ENCODE measurements at places on chromosomes 5 and 9. TPM values are rescaled to one million over a fixed set of nuclear protein-coding genes. Genes with fewer than 3 reads are reported as not detected.
A peak's percentile ranks its signal among the peaks of the same experiment; 100 is the strongest.

MORN5 gene
- total RNA-seq, result not detected

ZNF608 gene
- total RNA-seq, result not detected

DNA sequence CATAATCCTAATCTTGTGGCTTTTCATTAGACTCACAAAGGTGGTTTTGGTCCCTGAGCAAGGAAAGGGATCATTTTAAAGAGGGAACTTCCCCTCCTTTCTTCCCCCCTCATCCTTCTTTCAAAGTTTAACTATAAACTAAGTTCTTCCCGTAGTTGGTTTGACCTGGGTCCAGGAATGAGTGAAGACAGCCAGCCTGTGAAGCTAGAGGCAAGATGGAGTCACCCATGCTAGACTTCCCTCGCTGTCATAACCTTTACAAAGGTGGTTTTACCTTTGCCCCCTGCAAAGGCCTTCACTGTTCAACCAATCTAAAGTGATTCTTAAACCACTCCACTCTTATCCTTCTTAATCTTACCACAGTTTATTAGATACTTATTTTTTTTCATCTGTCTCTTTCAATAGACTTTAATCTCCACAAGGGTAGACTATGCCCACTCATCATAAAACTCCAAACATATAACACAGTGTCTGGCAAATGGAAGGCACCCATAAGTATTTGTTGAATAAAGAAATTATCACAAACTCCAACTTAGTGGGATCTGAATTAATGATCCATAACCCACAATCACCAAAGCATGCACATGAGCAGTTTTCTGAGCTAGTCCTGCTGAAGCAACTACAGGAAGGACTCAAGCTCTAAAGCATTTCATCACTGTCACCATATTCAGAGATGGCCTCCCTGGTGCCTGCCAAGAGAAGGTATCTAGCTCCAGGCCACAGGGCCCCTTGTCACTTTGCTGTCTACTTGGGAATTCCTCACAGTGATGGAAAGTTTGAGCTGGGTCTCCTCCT is 369.0 kb downstream of the SPOCK1 start:
- no peak overlapping the region for H3K27ac ChIP-seq
- H3K4me3 ChIP-seq, result no peak overlapping the region
- no peaks in the 10 kb centered on the region for H3K4me1 ChIP-seq
- no peak for DNase-seq

DNA sequence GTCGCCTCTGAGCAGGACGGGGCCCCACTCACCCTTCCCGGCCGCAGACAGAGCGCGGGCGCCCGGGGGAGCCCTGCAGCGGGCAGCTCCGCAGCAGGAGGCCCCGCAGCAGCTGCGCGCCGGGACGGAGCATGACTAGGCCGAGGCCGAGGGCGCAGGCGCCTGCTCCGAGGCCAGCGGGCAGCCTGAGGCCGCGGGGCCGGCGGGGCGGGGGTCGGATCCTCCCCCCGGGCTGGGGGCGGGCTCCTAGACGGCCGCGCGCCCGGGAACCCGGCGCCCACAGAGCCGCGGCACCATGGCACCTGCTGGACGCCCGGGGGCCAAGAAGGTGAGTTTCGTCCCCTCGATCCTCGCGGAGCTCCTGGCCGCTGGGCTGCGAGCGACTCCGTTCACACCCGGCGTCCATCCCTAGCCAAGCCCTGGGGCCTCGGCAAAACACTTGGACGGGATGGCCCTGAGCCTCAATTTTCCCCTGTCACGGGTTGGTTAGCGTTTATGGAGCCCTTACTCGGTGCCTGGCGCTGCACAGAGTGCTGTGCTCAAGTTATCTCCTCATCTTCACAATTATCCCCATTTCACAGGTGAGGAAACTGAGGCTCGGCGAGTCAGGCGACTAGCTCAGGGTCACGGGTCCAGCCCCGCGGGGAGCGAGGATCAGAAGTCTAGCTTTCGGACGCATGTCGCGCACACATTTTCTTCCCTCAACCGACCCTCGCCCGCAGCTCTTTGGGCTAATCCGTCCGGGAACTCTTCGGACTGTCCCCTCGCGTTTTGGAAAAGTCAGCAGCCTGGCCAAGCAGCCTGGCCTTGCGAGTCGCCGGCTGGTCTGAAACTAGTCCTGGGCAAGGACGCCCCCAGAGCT is at the start of the genes BHMT2 and DMGDH:
Gene BHMT2, plus strand, starts transcription at position 280 of the 862 bp plus-strand sequence. Its CDS starts 16 bp downstream, at position 296.
Gene DMGDH, minus strand, starts transcription at position 187 of the 862 bp plus-strand sequence. Its CDS starts 54 bp downstream, at position 133.
- no peaks in the 10 kb centered on the region for H3K4me1 ChIP-seq
- H3K36me3 ChIP-seq, result no peaks in the 10 kb centered on the region
- peaks cover 11% of the 10 kb centered on the region for H3K27me3 ChIP-seq
- no peak within 1 kb of the TSS for H3K4me3 ChIP-seq
- no peak for DNase-seq
- H3K27ac ChIP-seq, result no peak within 1 kb of the TSS

DNA sequence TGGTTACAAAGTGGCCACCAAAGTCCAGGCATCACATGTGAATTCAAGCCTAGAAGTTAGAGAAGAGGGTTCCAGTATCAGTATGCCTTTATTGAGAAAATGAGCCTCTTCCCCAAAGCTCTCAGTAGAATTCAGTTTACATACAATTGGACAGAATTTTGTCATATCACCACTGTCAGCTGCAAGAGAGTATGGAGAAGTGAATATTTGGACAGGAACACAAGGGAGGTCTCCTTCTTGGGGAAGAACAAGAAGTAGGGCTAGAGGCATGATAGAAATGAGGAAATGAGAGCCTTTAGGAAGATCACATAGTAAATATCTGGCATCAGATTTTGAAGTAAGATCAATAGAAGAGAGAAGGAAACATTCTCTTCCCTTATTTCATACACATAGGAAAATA is 27.8 kb upstream of the VLDLR start:
- H3K27ac ChIP-seq, result no peak overlapping the region
- H3K4me1 ChIP-seq, result no peaks in the 10 kb centered on the region
- no peak overlapping the region for H3K4me3 ChIP-seq

- H3K4me3 ChIP-seq, result no peak overlapping the region
- DNase-seq, result no peak
- peaks cover 8% of the 10 kb centered on the region for H3K4me1 ChIP-seq
Observed at GRCh38 chr5:389891-390622, 52.9 kb upstream of the EXOC3 start.

GRCh38 chr5:168752012-168752411 is 172.8 kb upstream of the PANK3 start:
- H3K27me3 ChIP-seq, result no peaks in the 10 kb centered on the region
- H3K4me1 ChIP-seq, result no peaks in the 10 kb centered on the region
- no peaks in the 10 kb centered on the region for H3K36me3 ChIP-seq
- no peak overlapping the region for H3K4me3 ChIP-seq

DNA sequence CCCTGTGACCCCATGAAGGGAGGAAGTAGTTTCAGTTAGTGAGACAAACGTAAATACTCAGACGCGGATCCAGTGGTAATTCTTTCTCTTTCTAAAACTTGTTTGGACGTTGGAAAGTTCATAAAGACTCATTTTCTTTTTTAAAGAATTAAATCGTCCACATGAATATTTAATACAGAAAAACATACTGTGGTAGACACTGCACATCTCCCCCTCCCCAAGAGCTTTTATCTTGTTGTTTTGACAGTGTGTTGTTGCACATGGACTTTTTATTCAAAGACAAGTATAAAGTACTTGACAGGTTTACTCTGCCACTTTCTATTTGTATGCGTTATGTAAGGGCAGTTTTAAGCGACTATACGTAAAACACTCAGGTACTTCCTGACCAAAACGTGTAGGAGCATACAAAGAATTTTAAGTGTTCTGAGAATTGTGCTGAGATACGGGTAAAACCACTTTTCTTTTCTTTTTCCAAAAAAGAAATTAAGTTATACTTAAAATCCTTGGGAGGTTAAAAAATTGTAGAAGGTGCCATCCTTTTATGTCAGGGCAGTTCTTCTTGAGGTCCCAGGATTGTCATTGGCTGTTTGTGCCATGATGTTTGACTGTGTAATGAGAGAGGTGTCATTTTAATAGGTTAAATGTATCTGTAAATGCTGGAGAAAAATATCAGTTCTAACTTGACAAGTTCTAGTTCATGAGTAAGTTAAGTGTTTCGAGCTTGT is 1.3 kb downstream of the NIPBL start:
- H3K4me3 ChIP-seq, result peak overlapping the region; percentile 75
- no peaks in the 10 kb centered on the region for H3K36me3 ChIP-seq
- peak overlapping the region; percentile 97 for H3K27ac ChIP-seq

Measured in CD8-positive, alpha-beta memory T cell (primary cell).